ENCODE measurements at places on chromosomes 6 and 20. TPM values are rescaled to one million over a fixed set of nuclear protein-coding genes. Genes with fewer than 3 reads are reported as not detected.

DNA sequence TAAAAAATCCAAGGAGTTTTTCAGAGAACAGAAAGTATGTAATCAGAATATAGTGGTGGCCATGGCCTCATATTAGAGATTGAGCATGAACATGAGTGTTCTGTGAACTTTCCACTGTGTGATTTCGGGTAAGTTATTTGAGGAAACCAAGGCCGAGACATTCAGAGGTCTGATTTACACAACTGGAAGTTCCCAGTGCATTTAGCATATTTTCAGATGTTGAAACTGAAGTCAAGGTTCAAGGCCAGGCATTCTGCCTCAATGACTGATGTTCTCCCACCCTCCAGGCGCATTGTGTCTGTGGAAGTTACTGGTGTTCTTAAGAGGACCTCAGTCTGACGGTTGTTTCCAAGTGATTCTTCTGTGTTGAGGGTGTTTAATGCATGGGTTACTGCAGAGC lies 26.2 kb downstream of the RNF144B start:
- no peak overlapping the region for H3K4me3 ChIP-seq
- H3K27me3 ChIP-seq = no peaks in the 10 kb centered on the region
- no peak overlapping the region for H3K27ac ChIP-seq
- H3K4me1 ChIP-seq = no peaks in the 10 kb centered on the region
- DNase-seq = no peak
- no peaks in the 10 kb centered on the region for H3K36me3 ChIP-seq

DNA sequence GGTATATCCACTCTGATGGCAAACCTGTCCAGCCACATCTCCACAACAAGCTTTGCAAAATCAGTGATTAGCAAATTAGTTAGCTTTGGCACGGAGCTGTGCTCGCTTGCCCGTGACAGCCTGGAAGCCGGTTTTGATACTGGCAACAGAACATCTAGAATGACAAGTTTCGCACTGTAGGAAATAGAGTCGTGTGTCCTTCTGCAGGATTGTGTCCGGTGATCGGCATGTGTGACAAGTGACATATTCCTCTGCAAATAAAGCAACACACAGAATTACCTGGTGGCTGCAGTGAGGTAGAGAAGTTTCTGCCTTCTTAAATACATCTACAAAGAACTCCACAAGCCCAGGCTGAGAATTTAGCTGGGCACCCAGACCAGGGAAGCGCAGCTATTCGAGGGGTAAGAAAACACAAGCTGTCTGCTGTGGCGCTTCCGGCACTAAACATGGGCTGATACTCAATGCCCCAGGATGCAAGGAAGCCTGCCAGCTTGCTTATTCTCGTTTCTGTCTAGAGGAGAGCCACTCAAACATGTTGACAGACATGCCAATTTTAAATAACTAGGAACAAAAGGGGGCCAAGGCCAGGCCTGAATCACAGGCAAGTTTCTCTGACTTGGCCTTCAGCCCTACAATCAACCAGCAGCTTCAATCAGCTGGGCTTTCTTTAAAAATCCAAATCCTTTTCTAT lies 22.2 kb downstream of the EIF2S2 start:
- DNase-seq = no peak
- peaks cover 8% of the 10 kb centered on the region for H3K4me1 ChIP-seq
- no peak overlapping the region for H3K4me3 ChIP-seq
- H3K36me3 ChIP-seq = peaks cover 8% of the 10 kb centered on the region
- no peak overlapping the region for H3K27ac ChIP-seq

Gene DEFB113
- polyA plus RNA-seq = not detected

Gene EPM2A
- 2.6 TPM for polyA plus RNA-seq

Gene PRR18
- polyA plus RNA-seq = 0.23 TPM

Gene BNIP5
- 1.1 TPM for polyA plus RNA-seq

Measured in pancreas (tissue), 10 donors.